ENCODE measurements at places on chromosomes 3 and 15. TPM values are rescaled to one million over a fixed set of nuclear protein-coding genes. Genes with fewer than 3 reads are reported as not detected.

The FGF12 gene
- 1.6 TPM for total RNA-seq

DNA sequence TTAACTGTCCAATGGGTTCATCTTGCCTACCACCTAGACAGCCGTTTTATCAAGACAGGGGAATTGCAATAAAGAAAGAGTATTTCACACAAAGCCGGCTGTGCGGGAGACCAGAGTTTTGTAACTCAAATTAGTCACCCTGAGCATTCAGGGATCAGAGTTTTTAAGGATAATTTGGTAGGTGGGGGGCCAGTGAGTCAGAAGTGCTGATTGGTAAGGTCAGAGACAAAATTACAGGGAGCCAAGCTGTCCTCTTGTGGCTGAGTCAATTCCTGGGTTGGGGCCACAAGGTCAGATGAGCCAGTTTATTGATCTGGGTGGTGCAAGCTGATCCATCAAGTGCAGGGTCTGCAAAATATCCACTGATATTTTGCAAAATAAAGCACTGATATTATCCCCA, 29.9 kb upstream of the GPD1L start:
- DNase-seq = no peak

GRCh38 chr3:8969241-8969640, 6.0 kb upstream of the RAD18 start:
- no peak for DNase-seq

GRCh38 chr3:184632551-184633236, 71.1 kb downstream of the EPHB3 start:
- DNase-seq = no peak

The FRMD5 gene
- 0.31 TPM for total RNA-seq

DNA sequence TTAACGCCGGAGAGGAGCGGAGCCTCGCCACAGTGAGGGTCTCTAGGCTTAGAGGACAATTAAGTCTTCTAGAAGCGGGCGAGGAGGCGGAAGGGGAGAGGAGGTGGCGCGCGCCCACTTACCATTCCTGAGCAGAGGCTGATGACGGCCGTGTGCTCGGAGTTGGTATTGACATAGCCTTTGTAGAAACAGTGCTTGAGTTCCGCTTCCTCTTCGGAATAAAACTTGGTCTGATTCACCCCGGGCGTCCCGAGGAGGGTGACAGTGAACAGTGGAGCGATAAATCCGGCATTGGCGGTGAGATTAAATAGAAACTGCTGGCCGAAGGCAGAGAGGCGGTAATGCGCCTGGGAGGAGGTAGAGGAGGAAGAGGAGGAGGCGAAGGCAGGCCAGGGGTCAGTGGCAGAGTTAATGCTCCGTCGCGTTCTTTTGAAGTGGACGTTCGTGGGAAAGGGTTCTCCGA, 1.3 kb downstream of the ADAMTS9 start:
- no peak for DNase-seq

The CLSTN2 gene
- 4.3 TPM for total RNA-seq

The MAP1A gene
- total RNA-seq = 5.7 TPM

DNA sequence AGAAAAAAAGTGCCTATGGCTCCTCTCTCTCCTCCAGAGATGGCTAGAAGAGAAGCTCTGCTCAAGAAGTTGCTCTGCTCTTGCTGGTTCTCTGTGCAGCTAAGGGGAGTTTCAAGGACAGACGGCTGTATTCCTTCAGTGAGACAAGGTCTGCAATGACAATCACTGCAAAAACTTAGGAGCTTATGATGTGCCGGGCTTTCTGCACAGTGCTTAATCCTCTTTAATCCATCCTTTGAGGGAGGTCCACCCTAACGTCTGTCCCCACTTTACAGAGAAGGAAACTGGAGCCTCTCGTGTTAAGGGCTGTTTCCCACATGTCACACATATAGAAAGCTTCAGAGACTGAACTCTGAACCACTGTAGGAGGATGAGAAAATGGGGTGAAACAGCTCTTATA, 260.6 kb downstream of the MEX3B start:
- no peak for DNase-seq

The FETUB gene
- total RNA-seq = 14.4 TPM

DNA sequence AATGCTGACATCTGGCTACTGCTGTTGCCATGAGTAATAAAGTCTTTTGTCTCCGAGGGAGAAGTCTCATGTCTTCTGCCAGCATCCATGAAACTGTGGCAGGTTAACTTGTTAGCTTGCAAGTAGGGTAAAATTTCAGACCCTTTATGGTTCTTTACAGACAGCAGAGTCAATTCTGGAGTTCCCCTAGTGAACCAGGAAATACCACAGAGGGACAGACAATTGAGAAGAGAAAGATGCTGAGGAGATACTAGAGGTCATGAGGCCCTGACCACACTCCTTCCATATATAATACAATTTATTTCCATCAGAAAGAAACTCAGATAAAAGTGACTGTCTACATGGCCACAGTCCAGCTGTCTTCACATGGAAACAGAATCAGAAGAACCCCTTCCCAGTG, 38.1 kb downstream of the NMNAT3 start:
- DNase-seq = no peak

- DNase-seq = no peak
Measured at GRCh38 chr3:5673521-5673920, 486.0 kb downstream of the EDEM1 start.

DNA sequence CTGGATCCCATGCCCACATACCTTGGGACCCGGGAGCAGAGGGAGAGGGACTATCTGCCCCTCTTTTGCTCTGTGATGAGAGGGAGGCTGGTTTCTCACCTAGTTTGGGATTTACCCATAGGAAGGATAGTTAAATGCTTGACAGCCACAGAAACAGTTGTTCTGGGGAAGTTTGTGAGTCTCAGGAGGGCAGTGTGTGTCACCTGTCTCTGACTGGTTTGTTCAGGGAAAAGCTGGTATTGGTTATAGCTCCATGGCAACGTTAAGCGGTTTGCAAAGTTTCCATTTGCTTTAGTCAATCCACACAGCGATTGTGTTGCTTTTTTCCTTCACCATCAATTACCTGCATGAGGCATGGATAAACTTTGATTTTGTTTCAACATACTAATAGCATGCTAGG, 3.7 kb upstream of the TMED3 start:
- no peak for DNase-seq

The CHST2 gene
- total RNA-seq = 6.8 TPM

Measured in suprapubic skin (tissue), 4 donors.